ENCODE measurements at places on chromosomes 16 and 17.

GRCh38 chr17:28226563-28227315 is 92.3 kb upstream of the TMEM97 start:
- peak; percentile 28 for DNase-seq

DNA sequence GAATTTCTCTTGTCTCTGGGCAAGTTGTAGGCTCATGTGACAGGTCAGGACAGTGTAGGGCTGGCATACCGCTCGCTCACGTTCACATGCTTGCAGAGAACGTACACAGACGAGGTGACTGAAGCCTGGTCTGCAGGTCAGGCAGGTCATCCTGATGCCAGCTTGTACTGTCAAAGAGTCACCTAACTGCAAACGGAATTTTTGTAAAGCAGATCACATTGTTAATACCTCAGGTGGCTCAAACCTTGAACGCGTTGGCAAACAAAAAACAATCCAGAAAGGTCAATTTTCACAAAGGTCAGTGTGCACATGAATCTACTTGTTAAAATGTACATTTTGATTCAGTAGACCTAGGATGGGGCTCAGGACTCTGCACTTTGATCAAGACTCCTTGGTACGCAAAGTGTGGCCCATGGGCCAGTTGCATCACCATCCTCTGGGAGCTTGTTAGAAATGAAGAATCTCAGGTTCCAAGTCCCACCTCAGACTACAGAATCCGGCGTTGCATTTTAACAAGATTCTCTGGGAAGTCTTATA is 28.6 kb downstream of the ANKRD40 start:
- DNase-seq = no peak

DNA sequence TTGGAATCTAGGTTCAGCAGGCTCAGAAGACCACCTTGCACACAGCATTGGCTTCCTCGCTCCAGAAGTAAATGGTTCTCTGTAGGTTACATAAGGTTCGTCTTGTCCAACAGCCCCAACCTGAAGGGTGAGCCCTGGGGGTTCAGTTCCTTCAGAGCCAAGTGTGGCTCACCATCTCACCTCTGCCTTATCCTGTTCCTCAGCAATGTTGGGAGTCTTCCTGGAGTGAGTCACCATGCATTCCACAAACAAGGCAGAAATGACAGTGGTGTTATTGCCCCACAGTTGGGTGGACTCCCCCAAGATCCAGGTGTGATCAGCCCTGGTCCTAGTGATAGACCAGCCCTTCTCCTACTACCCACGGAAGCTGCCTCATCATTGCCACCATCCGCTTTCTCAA is 26.8 kb upstream of the SMPD3 start:
- no peak for DNase-seq

DNA sequence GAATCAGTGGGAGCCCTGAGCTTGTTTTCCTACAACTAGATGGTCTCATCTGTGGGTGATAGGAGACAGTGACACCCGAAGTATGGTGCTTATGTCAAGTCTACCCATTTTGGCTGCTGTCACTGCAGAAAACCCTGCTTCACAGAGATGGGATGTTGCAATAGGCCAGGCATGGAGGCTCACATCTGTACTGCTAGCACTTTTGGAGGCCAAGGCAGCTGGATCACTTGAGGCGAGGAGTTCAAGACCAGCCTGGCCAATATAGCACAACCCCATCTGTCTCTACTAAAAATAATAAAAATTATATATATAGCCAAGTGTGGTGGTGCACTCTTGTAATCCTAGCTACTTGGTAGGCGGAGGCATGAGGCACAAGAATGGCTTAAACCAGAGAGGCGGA is 2.3 kb upstream of the HERPUD1 start:
- DNase-seq = no peak

DNA sequence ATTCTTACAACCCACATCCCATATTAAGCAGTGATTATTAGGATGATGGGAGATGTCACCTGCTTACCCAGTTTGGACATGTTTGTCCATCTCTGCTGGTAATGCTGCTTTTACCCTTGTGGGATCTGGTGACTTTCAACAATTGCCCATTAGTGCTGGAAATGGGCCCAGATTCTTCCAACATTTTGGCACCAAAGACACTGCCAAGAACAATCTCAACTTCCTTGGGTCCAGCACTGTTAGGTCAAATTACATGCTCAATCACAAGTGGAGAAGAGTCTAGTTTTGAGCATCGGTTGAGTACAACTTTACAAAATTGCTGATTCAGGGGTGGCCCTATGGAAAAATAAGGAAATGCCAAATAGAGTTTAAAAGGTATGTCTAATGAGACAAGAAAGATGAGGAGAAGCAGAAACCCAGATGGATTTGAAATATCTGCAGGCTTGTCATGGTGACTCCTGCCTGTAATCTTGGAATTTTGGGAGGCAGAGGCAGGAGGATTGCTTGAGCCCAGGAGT is 13.0 kb upstream of the ZFP3 start:
- no peak for DNase-seq

- DNase-seq = no peak
Observed at GRCh38 chr16:16116841-16117240, 106.5 kb downstream of the ABCC6 start.

GRCh38 chr17:81128774-81129173 is 36.5 kb upstream of the PVALEF start:
- DNase-seq = no peak

DNA sequence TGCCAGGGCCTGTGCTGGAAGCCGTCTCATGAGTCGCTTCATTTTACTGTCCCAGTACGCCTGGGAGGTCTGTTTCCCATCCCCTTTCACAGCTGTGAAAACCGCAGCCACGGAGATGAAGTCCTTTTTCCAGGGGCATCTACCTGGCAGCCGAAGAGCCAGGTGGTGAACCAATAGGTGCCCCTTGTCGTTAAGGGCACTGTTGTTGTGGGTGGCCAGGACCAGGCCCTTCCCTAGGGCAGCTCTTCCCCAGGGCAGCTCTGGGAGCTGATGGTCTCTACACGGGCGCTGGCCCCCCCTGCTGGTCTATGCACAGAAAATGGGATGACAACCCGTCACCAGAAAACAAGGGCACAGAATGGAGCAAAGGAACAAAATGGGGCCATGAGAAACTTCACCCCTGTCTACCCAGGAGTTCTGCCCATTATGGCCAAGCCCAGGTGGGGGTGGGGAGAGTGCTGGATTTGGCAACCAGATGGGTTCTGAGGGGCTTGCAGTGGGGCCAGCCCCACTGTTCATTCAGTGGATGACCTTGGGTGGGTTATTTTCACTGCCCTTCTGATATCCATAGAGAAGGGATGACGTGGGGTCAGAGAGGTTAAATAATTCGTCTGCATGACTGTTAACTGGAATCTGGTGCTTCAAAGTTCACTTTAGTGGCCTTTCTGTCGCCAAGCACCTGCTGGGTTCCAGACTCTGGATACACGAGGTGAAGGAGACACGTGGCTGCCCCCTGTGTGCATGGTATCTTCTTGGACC is 11.5 kb downstream of the RMI2 start:
- DNase-seq = peak; percentile 53

GRCh38 chr17:6545291-6545690 is 11.1 kb downstream of the PITPNM3 start:
- DNase-seq = no peak

GRCh38 chr16:68272507-68273209 is 8.3 kb downstream of the SLC7A6 start:
- DNase-seq = no peak

DNA sequence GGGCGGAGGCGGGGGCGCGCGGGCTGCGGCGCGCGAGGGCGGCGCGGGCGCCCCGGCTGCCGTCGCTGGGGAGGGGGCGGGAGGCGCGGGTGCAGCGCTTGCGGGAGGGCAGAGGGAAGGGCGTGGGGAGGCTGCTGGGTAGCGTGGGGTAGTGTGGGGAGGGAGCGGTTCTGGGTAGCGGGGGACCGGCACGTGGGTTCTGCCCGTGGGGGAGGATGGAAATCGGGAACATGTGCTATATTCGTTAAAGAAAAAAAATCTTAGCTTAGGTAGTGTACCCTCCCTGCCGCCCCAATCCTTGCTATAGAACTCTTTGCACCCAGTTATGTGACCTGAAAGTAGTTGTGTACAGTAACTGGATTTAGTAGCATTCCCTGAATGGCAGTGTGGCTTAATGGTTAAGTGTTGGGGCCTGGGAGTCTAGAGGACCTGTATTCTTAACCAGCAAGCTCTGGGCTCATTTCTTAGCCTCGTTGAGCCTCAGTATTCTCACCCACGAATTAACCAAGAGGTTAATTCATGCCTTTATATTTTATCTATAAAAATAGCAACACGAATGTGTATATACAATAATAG is 646 bp downstream of the RABEP1 start:
- DNase-seq = no peak

GRCh38 chr17:6831661-6832263 is at the start of gene TEKT1:
Gene TEKT1 (minus strand): TSS chr17:6831729. CDS start chr17:6830376, 1,353 bp downstream.
- DNase-seq = peak; percentile 56

DNA sequence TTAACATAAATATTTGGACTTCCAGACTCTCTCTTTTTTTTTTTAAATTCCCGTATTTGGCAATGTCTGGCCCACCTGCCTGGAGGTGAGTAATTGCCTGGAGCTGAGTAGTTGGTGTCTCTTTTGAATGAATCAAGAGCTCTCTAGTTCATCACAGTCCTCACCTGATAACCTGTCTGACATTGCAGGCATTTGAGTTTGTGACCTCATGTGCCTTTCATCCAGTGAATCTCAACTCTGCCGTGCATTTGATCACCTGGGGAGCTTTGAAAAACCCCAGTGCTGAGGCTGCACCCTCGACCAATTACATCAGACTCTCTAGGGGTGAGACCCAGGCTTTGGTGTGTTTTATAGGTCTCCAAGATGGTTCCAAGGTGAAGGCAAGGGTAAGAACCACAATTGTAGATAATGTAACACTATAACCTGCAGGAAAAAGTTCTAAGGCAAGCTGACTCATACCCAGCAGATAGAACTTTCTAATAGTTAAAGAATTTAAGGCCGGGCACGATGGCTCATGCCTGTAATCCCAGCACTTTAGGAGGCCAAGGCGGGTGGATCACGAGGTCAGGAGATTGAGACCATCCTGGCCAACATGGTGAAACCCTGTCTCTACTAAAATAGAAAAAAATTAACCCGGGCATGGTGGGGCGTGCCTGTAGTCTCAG is 24.5 kb upstream of the HS3ST2 start:
- no peak for DNase-seq

GRCh38 chr16:27475561-27475960 is 73.6 kb downstream of the IL21R start:
- DNase-seq = no peak

DNA sequence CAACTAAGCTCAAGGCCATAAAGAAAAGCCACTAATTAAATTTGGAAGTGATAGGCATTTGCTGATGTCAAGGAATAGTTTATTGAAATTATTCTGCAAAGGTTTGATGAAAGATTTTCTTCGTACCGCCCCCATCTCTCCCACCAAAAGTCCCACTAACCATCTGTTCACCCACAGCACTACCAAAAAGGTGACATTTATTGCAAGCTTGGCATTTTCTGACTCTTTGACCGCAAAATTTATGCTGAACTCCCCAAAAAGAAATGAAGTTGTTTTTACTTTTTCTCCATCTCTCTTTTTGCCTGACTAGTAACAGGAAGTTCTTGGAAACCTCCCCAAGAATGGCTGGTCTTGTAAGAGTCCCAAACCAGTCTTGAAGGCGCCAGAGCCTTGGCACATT is 384.9 kb upstream of the SOX9 start:
- DNase-seq = no peak

- DNase-seq = no peak
Observed at GRCh38 chr16:28491230-28491969, 474 bp downstream of the CLN3 start.

DNA sequence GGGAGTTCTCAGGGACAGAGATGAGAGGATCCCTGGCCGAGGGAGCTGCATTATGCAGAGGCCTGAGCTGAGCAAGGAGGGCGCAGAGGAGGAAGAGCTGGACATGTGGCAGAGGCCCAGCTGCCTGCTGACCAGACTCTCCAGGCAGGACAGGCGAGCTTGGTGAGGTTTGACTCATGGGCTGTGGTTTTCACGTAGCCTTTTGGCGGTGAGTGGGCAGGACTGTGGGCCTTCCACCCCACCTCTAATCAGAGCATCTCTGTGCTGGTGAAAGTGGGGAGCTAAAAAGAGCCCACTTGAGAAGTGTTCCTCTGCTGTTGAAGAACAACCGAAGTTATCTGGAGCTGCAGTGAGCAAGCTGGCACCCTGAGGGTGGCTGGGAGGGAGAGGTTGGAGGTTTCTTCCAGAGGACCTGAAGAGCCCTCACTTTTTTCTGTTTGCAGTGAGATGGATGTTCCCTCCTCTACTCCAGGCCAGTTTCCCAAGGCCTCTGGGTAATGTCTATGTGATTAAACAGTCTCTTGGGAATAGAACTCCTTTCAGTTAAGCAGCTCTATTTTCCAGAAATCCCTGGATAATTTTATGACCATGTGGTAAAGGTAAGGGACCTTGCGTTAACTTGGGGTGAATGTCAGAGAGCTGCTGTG is 11.9 kb downstream of the EPN2 start:
- no peak for DNase-seq

DNA sequence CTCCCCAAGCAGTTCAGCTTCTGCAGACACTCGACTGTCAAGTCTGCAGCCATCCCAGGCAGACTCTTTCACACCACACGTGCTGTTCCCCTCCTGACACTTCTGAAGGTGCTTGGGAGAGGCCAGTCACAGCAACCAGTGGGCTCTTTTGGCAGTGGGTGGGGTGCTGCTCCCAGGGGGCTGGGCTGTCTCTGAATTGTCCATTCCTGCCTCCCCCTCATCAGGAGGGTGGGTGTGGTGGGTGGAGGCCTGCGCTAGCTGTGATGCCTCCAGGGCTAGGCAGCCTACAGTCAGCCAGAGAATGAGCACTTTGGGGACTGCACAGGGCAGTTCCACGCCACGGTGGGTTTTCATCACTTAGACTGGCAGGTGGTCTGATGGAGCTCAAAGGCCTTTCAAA is 10.3 kb downstream of the STARD3 start:
- no peak for DNase-seq

- no peak for DNase-seq
Observed at GRCh38 chr16:83676086-83676485, 131.7 kb upstream of the HSBP1 start.

GRCh38 chr16:2042986-2043666 is 4.5 kb downstream of the NTHL1 start:
- DNase-seq = no peak

- DNase-seq = no peak
Observed at GRCh38 chr16:46882304-46882939, 1.7 kb upstream of the GPT2 start.

DNA sequence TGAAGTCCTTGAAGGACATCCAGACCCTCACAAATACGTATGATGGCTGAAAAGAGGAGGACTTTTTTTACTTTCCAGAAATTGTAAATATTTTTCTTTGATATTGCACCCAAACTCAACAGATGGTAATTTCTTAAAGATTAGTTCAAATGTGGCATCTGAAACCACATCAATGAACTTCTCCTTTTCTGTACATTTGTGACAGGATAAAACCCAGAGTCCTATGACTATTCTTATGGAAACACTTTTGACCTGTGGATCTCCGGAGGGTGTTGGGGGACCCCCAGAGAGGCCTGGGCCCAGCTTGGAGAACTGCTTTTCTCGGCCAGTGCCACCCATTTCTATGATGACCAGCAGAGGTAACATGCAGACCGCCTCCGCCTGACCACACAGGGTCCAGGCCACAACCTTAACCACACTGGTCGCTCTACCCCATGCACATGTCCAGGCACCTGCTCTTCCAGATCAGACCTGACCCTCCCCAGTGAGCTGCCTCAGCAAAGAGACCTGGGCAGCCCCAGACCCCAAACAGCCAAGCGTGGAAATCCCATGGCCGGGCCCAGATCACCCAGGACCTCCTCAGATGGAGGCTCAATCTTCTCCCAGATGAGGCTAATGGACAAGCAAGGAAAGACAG is 22.7 kb downstream of the RPH3AL start:
- no peak for DNase-seq

- DNase-seq = no peak
Observed at GRCh38 chr16:47310792-47311211, 150.1 kb downstream of the ITFG1 start.

All from activated CD4-positive, CD25-positive, alpha-beta regulatory T cell treated with anti-CD3 and anti-CD28 coated beads, Interleukin-2, amount 50 U/mL, for 72 hours (primary cell).